ENCODE measurements at places on chromosomes 13 and 19.

GRCh38 chr13:54185101-54185500, 1156.5 kb downstream of the OLFM4 start:
- DNase-seq: no peak

- no peak for DNase-seq
Observed at GRCh38 chr13:68810660-68811059, 1297.0 kb upstream of the ATXN8OS start.

DNA sequence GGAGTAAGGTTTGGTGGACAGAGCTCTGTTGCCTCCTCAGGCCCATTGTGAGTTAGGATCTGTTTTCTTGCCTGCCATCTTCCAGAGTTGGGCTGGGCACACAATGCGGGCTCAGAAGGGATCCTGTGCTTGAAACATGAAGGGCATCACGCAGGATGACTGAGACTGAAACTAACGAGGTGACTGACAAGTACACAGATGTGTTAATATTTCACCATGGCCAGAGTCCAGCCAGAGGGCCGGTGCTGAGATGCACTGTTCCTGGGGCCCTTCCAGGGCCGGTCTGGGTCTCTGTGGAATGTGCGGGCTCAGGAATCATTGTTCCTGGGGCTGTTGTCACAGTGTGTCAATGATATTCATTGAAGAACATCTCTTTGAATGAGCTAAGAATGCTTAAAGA, 163.7 kb downstream of the URI1 start:
- no peak for DNase-seq

- DNase-seq: no peak
Observed at GRCh38 chr19:5342573-5343201, 2.1 kb upstream of the PTPRS start.

Measured in thoracic aorta (tissue), 2 donors.